ENCODE measurements at places on chromosomes 3 and 15.

DNA sequence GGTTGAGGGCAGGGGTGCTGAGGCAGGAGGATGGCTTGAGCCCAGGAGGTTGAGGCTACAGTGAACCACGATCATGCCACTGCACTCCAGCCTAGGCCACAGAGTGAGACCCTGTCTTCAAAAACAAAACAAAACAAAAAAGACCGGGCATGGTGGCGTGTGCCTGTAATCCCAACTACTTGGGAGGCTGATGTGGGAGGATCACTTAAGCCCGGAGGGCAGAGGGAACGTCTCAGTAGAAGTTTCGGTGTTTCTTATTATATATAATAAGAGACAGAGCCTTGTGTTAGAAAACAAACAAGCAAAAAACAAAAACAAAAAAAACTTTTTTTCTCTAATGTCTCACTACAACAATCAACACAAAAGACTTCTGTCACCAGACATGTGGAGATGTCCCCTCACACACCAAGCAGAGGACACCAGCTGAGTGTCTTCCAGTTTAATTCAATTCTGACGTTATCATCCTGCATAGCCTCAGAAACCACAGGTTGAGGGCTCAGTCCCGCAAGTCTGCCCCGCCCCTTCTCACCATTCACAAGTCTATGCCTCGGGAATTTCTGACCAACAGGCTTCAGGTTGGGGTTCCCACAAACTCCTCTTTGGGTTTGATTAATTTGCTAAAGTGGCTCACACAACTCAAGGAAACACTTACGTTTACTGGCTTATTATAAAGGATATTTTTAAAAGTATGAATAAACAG, 24.0 kb upstream of the EIF4A2 start:
- DNase-seq: no peak

- no peak for DNase-seq
These were observed 181.6 kb upstream of the RORA start for GRCh38 chr15:61410662-61411061.

DNA sequence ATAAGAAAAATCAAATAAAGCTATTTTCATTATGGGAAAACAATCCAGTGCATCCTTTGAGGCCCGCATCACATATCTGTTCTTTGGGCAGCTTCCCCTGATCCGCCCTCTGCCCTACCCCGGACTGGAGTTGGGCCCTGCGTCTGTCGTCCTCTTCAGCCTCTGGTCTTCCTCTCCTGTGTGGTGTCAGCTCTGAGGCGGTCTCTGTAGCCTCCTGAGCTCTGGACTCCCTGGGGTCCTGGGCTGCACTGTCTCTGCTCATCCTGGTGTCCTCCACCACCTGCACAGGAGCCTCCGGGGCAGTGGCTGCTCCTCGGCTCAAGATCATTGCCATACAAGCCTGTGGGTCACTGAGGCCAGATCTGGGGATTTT, 7.4 kb upstream of the SNX22 start:
- DNase-seq: no peak

- DNase-seq: no peak
These were observed 128.4 kb upstream of the LPP start for GRCh38 chr3:188025555-188025954.

DNA sequence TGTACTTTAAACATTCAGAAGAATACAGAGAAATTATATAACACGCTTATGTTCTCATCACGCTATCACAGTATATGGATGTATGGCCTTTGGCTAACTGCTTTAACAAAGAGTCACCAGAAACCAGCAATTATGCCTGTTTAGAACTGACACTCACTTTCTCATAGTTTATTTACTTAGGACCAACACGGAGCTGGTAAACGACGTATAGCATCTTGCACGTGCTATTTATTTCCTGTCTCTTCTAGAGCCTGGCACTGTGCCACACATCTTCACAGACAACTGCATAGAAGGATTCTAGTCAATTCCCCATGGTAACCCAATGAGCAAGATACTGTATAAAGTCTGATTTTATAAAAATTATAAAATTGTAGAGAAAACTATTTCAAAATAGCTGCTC, 43.6 kb downstream of the TBC1D2B start:
- DNase-seq: no peak
